ENCODE measurements at places on chromosomes 7 and 10.

DNA sequence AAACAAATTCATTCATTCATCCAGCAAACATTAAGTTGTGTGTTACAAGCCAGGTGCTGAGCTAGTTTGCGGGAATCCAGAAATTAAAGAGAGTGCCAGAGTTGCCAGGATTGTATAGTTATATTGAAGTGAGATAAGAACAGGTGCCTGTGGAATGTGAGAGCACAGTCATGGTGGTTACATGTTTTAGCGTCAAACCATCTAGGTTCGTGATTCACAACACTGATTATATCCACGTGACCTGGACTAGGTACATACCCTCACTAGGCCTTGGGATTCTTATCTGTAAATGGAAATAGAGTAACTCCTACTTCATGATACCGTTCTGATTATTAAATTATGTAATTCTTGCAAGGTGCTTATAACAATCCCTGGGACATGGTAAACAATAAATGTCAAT, 24.5 kb upstream of the CDK1 start:
- no peak for DNase-seq

GRCh38 chr10:109695988-109696387, 227.3 kb downstream of the XPNPEP1 start:
- no peak for DNase-seq

DNA sequence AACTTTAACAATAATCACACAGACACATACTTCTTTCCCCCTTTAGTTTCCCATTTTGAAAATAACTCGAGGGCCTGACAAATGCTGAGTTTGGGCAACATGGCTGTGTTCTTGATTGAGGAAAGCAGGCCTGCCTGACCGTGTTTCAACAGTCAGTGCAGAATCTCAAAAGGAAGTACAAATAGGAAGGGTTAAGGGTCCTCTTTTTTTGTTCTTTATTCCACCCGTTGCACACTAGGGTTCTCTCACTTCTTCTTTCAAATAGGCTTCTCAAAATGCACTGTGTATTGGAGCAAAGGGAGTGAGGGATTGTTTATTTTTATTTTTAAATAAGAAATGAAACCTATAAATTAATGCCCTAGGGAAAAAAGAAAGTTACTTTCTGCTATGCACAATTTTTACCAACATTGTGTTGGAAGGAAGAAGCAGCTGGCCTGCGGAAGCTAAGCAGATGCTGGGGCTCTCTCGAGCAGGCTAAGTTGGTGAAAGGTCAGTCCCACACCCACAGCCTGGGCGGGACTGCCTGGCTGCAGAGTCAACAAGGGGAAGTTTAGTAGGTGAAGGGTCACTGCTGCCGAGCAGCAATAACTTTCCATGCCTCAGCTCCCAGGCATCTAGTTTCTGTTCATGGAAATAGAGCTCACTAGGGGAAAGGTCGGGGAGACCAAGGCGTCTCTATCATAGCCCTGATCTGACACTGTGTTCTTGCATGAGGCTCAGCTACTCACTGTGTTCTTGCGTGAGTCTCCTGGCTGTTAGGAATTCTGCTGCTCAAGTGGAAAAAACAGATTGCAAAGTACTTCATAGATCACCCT, 12.2 kb upstream of the PDK4 start:
- peak; percentile 83 for DNase-seq

GRCh38 chr10:113735913-113736312, 15.6 kb upstream of the PLEKHS1 start:
- DNase-seq = no peak

DNA sequence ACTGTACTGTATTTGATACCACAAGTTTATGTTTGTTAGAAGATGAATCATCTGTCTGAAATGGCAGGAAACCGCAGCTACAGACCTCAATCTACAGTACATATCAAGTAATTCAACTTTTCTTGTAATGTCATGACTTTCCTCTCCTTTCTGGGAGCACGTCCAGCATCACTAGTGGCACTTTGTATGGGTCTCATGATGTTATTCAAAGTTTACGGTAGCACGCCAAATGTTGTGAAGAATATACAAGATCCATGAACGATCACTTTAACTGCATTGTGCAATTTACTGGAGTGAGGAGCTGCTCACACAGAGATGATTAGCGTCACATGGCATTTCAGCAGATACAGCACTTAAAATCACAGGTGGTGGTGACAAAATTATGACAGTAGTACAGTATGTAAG, 257.8 kb upstream of the GNAI1 start:
- peak; percentile 84 for DNase-seq
